ENCODE measurements at places on chromosomes 7 and 10.

- no peak for DNase-seq
Observed at GRCh38 chr7:55588379-55588699, 16.0 kb upstream of the VOPP1 start.

DNA sequence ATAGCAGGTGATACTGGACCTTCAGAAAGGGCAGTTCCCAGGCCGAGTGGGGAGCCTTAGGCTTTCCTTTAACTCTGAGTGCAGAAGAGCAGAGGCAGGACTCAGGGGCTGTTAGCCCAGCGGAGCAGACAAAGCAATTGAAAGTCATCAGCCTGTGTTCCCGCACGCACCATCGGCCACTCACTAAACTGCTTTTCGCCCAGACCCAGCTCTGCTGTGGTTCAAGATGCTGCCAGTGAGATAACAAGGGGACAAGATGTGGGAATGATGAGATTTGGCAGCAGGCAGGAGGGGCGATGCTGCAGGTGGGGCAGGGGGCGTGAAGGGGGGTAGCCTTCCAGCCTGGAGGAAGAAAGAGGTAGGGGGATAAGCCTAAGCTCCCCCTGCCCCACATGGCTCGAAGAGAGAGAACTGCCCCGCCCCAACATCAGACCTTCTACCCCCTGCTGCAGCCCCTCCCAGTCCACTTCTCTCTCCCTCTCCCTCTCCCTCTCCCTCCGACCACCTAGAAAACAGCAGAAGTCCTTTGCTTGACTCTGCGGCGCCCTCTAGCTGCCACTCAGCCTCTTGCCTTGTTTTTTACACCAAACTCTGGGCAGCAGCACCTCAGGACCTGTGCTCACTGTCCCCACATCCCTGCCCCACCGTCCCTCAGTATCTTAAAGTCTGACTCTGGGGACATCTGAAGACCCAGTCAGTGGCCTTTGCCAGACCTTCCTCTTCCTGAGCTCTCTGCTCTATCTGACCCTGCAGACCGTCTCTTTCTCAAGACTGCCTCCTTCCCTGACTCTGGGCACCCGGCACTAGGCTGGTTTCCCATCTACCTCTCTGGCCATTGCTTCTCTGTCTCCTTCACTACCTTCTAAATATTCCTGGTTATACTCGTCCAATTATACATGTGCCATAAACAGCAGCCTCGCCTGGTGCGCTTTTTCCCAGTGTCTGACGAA lies 110.5 kb downstream of the C10orf105 start:
- no peak for DNase-seq

DNA sequence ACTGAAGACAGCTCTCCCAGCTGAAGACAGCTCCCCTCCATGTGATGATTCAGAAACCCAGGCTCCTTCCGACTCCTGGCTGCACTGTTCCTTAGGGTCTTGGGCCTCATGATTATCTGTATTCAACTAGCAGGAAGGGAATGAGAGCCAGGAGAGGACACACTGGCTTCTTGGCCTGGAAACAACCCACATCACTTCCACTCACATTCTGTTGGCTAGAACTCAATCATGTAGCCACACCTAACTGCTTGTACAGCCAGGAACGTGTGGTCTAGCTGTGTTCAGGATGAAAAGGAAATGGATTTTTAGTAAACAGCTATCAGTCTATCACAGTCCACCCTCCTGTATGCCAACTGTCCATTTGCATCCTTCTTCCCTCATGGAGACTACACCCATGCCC lies 30.5 kb upstream of the XPNPEP1 start:
- DNase-seq: no peak

- DNase-seq: no peak
Observed at GRCh38 chr7:130988443-130988842, 254.4 kb upstream of the KLF14 start.

DNA sequence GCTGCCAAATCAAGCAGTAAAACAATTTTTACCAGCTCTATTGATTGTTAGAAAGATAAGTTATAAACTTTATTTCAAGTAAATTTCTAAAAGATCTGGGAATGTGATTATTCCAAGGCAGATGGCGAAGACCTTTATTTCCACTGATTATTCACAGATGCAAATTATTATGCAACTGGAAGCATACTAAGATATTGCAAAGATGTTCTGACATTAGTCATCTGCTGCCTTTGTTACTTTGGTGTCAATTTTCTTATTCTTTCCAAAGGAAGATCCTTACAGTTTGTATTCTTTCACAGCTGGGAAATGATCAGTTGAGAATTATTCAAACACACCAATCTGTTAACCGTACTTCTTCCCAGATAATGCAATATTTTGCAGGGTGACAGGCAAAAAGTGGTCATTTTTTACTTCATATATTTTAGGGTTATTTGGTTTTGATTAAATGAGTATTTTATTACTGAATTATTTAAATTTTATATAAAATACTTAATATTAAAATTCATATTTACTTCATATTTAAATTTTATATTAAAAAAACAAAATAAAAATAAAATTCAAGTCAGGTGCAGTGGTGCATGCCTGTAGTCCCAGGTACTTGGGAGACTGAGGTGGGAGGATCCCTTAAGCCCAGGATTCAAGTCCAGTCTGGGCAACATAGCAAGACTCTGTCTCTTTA lies 171.3 kb downstream of the FZD1 start:
- no peak for DNase-seq

DNA sequence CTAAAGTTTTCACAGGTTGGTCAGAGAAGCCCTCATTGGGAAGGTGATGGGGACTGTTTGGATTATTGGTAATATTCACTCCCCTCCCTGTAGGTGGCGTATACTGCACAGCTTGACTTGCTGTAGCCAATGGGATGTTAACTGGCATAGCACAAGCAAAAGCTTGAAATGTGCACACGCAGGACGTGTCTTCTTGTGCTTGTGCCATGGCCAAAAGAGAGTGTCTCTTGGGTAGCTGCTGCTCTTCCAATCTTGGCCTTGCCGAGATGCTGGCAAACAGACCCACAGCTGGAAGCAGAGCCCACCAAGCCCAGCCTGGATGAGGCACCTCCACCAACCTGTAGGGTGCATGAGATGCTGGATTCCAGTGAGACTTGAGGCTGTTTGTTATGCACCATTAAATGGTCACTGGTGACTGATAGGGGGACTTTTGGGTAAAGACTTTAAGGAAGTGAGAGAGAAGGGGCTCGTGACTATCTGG lies 266.0 kb downstream of the GRID1 start:
- no peak for DNase-seq

DNA sequence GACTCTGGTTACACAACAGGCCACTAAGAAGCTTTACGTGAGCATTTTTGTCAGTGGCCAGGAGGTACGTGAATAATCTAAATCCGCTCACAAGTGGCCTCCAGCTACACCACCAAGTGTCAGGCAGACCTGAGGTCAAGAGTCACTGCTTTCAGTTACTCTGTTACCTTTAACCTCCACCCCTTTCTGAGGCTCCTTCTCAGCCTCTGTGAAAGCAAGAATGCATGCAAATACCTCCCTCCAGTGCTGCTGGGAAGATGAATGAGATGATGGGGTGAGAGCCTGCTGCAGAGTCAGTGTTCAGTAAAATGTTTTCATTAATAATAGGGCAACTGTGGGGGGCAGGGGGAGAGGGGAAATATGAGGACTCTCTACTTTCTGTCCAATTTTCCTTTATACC lies 11.2 kb downstream of the DDC start:
- no peak for DNase-seq

DNA sequence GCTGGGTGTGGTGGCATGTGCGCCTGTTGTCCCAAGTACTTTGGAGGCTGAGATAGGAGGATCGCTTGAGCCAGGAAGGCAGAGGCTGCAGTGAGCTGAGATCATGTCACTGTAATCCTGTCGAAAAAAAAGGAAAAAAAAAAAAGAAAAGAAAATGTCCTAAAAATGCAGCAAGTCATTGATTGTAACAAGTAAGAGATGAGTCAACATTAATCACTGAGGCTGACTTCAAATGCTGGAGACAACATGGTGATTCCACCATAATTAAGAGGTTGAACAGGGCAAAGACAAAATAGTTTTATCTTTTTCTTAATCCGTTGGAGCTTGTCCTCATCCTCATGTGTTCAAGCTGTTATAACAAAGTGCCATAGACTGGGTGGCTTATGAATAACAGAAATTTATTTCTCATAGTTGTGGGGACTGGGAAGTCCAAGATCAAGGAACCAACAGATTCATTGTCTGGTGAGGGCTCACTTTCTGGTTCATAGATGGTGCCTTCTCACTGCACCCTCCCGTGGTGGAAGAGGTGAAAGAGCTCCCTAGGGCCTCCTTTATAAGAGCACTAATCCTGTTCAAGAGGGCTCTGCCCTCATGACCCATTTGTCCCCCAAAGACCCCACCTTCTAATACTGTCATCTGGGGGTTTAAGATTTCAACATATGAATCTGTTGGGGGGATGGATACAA lies 60.3 kb downstream of the TBXAS1 start:
- DNase-seq: no peak

DNA sequence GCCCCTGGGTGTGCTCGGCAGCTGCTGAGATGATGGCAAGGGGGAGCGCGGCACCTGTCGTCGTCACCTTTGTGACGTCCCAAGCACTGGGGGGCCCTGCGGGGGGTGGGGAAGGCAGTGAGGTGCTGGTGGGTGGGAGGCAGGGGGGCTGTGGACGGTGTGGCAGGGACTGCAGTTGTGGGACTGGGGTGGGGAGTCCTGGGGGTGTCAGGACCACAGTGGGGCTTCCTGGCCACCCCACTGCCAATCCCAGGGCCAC lies 82.2 kb downstream of the DNAJB6 start:
- no peak for DNase-seq

DNA sequence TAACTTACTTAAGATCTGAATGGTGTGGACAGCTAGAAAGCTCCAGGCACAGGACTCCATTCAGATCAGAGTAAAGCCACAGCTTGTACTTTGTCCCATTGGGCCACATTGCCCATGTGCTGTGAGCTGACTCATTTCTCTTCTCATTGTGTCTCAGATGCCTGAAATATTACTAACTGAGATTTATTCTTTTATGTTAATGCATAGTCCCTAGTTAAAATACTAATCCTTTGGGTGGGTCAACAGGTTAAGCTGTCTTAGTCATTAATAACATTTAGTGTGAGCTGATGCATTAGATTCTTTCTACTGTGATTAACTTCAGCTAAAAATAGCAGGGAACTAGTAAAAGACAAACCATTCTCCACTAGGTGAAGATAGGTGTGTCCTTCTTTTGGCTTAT lies 104.7 kb upstream of the ARMC3 start:
- no peak for DNase-seq

- DNase-seq: no peak
Observed at GRCh38 chr10:54710918-54711317, 90.1 kb downstream of the PCDH15 start.

DNA sequence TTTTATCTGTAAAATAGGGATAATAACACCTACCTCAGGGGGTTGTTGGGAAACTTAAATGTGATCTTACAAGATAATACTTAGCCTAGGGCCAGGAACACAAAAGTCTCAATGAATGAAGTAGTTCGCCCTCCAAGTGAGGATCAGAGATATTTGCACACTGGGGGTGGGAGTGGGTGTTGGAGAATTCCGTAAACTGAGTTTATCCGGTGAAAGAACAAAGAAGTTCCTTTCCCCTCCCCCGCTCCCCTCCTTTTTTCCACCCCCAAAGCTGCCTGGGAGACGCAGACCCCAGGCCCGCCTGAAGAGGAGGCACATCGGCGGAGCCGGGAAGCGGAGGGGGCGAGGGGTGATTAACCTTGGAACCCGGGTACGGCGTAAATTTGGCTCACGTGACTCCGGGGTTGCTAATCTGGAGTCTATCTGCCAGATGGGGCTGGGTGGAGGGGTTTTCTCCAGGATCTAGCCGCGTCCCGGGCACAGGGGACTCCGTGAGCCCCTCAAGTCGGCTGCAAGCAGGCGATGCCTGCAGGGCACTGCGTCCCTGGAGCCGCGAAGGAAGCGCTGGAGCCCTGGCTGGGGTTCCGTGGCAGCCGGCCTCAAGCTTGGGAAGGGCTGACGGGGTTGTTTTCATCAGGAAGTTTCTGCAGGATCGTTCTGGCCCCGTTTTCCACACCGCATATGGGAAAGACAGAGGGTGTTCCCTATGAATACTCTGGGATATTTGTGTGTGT lies 1.4 kb upstream of the PODXL start:
- no peak for DNase-seq

DNA sequence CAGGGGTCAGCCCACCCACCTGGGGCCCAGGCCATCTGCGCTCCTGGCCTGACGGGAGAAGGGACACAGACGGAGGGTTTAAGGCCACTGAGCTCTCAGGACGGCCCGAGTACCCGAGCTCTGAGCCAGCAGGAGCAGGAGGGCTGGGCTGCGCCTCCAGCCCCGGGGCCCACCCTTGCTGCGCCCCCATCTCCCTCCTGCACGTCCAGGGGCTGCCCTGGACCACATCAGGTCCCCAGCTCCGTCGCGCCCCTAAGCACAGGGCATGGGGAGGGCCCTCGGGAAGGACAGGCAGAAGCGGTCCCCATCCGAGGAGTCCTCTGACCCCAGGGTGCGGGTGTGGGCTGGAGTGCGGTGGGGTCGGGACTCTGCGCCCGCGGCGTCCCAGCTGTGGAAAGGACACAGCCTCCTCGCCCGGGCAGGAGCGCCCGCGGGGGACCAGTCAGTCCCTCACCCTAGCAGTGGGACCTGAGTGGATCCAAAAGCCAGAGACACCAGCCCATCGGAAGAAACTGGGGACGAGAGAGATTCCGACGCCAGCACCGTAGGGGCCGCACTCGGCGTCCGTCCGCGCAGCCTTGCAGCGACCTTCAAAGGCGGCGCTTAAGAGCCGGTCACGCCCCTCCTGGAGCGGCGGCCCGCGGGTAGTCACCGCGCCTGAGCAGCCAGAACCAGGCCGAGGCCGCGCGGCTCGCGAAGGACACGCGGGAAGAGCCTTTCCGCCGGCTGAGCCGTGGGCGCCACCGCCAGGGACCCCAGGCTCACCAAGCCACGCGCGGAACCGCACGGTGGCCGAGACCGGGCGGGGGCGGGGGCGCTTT lies 15.9 kb downstream of the CAMK2B start:
- DNase-seq: no peak

DNA sequence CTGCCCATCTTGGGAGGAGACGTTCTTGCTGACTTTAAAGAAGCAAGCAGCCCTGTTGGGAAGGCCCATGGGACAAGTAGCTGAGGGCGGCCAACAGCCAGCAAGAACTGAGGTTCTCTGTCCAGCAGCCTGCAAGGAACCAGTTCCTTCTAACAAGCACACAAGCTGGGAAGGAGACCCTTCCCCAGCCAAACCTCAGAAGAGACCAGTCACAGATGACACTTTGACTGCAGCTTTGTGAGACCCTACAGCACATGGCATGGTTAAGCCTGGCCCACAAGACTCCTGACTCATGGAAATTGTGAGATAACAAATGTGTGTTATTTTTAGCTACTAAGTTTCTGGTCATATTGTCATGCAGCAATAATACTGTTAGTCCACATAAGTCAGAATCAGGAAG lies 99.9 kb downstream of the PRLHR start:
- no peak for DNase-seq

GRCh38 chr10:51804866-51805265 lies 105.5 kb upstream of the CSTF2T start:
- no peak for DNase-seq

GRCh38 chr10:101123085-101123814 lies 7.8 kb upstream of the TLX1 start:
- DNase-seq: no peak

- DNase-seq: no peak
Observed at GRCh38 chr7:88344956-88345832, 38.5 kb upstream of the STEAP4 start.
